ENCODE measurements at places on chromosomes 16 and 17.

- DNase-seq: no peak
These were observed 4.0 kb upstream of the TIMM22 start for GRCh38 chr17:992933-993332.

GRCh38 chr17:45423304-45423974, 9.2 kb downstream of the ARHGAP27 start:
- no peak for DNase-seq

DNA sequence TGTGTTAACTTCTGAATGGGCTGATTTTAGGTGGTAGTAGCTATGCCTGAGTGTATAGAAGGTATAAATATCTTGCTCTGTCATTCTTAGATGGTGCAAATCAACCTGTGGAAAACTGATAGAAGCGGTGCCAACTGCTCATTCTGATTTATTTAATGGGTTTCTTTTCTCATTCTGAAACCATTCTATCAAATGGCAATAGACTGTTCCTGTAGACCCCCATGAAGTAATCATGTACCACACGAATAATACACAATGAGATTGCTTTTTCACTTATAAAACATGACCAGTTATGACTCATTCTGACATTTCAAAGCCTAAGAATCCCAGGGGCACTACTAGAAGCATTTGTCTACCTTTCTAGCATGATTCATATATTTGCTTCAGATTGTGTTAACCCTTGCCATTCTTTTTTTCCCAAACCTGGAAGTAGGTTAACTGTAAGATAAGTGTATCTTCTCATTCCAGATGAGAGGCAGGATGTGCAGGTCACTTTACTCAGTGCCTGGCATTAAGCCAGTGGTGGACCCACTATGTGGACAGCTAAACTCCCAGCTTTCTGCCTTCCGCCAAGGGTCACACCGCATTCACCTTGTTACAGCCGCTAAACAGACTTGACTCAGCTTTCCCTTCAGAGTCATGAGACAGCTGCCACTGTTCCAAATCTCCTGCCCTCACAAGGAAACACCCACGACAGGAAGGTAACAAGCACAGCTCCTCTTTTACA, 16.4 kb upstream of the SLC16A11 start:
- DNase-seq: peak; percentile 75

GRCh38 chr17:42111265-42111636, 1.3 kb downstream of the DHX58 start:
- DNase-seq: no peak

GRCh38 chr16:70777973-70778406, 23.0 kb downstream of the VAC14 start:
- DNase-seq: no peak

- no peak for DNase-seq
These were observed 154.5 kb downstream of the CBLN1 start for GRCh38 chr16:49127103-49127502.

DNA sequence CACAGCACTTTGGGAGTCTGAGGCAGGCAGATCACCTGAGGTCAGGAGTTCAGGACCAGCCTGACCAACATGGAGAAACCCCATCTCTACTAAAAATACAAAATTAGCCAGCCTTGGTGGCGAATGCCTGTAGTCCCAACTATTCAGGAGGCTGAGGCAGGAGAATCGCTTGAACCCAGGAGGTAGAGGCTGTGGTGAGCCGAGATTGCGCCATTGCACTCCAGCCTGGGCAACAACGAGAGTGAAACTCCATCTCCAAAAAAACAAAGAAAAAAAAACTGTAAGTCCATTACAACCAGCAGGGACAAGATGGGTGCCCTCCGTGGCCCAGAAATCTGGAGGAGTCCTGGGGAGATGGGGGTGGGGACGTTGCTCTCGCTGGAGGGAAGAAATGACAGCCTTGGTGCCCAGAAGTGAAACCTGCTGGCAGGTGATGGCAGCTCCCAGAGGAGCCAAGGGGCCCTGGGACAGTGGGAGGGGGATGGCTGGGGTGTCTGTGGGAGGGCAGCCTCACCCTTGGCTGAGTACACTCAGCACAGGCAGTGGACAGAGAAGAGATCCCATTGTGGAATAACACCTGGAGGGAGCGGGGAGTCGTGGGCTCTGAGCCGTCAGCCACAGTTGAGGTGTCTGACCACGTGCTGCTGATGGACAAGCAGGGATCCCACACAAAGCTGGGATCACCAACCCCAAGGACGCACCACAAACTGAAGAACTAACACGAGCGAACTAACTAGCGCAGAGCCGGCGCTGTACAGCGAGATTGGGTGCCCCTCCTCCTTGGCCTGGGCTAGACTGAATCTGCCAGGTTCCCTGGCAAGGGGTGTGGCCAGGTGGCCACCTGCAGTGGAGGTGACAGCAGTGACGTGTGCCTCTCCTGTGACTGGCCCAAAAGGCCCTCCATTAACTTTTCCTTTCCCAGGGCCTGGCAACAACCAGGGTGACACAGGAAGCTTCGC, 46.9 kb upstream of the BAHCC1 start:
- DNase-seq: no peak

DNA sequence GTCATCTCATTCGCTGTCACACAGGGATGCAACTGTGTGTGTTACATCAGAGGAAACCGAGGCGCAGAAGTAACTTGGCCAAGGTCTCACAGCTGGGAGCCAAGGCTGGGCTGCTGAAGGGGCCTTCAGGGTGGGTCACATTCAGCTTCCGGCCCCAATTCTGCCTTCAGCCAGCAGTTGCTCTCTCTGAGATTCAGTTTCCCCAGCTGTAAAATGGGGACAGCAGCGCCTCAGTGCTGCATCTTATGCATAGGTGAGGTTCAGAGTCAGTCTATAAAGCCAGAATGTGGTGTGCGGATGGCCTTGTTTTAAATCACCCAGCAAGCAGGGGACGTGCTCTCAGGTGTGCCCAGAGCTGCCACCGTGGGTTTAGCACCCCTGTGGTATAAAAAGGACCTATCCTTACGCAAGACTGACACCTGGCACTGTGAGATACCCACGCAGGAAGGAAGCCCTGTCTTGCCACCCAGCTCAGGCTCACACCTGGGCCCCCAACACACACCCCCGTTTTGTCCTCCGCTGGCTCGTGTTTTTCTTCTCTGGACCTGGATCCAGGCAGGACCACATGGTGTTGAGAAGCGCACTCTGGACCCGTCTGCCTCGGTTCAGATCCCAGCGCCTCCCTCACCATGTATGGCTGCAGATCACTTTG, 94.6 kb upstream of the GSE1 start:
- no peak for DNase-seq

- no peak for DNase-seq
These were observed 1.3 kb upstream of the RDM1 start for GRCh38 chr17:35931794-35932425.

DNA sequence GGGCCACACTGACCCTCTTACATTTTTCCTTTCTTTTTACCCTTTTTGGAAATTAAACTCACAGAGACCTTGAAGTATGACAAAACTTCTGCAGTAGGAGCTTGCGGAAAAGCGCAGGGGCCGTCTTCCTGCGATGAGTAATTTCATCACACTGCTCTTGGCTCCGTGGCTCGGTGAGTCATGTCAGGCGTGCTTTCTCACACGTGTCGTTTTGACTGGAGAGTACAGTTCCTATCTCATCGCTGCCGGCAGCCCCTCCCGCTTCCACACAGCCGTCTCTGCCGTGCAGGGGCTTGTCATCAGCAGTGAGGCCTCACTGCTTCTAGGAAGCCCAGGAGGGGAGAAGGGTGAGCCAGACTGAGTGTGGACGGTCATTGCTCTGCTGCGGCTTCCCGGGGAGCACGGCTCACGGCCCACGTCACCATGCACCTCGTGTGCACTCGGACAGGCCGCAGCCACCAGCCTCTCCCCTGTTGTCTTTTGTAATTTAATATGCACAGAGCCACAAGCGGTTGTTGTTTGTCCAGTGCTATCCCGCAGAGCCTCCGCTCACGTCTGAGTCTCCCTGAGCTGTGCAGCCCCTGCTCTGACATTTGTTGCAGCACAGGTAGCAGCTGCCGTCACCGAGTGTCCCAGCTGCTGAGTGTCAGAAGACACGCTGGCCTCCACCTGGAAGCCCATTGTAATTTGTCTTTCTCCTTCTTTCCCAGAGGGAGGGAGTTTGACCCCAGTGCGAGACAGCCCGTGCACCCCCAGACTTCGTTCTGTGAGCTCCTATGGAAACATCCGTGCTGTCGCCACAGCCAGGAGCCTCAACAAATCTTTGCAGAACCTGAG, 99.4 kb upstream of the CHMP6 start:
- DNase-seq: peak; percentile 97

GRCh38 chr16:65061935-65062518, 59.8 kb downstream of the CDH11 start:
- DNase-seq: no peak

- DNase-seq: peak; percentile 71
These were observed 939 bp upstream of the WDR90 start for GRCh38 chr16:648071-648780.

DNA sequence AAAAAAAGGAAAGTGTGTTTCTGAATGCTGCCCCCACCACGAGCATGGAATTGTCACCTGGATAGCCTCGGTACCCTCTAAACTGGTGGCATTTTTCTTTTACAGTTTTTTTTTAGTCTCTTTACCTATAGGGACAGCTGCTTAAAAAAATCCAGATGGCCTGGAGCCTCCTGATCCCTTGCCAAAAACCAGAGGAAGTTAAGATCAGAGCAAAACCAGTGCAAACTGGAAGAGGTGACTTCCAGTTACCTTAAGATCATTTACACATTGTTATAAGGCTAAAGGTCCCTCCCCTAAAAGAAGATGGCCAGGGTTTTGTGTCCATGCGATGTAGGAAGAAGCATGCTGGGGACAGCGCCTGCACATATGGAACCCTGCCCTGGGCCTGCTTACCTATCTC, 3.5 kb downstream of the MEFV start:
- DNase-seq: no peak

GRCh38 chr16:87955302-87956097, 4.3 kb downstream of the BANP start:
- peak; percentile 59 for DNase-seq

- peak; percentile 21 for DNase-seq
These were observed 862 bp downstream of the ZNF232 start for GRCh38 chr17:5110816-5111215.

DNA sequence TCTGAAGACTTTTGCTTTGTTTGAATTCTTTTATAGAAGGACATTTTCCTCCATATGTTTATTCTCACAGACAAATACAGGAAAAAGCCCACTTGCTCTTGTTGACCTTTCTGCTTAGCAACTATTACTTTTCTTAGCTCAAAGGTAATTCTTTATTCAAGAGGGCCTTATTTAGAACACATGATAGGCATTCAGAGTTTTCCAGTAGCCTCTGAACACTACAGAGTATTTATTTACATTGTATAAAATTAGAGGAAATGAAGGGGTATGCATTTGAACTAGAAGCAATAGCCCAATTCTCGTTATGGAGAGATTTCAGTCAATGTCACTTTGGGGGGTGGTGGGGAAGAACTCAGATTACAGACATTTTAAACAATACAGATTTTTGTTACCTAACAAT, 581.7 kb downstream of the KCNJ2 start:
- DNase-seq: no peak

DNA sequence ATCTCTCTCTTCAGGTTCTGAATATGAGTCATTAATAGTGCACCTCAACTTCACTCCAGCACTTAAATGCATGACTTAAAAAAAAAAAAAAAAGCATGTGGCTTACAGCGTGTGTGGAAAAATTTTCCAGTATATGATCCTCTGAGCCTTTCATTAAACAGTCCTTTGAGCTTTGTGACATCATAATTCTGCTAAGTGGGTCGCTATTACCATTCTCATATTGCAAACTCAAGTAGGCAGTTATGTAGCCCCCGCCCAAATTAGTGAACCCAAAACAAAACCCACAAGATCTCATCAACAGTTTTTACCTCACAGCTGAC, 672 bp downstream of the CMTR2 start:
- no peak for DNase-seq

DNA sequence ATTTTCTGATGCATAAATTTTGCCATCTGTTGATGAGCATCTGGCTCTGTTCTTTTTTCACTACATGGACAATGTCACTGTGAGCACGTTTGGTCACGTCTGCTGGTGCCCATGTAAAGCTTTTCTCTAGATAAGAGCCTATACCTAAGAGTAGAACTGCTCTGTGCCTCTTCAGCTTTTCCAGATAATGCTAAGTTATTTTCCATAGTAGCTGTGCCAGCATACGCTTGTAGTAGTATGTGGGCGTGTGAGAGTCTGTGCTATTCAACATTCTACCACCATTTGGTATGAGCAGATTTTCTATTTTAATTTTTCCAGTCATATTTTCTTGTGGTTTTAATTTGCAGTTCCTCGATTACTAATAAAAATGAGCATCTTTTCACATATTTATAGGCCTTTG, 33.2 kb downstream of the VPS35L start:
- DNase-seq: peak; percentile 8

DNA sequence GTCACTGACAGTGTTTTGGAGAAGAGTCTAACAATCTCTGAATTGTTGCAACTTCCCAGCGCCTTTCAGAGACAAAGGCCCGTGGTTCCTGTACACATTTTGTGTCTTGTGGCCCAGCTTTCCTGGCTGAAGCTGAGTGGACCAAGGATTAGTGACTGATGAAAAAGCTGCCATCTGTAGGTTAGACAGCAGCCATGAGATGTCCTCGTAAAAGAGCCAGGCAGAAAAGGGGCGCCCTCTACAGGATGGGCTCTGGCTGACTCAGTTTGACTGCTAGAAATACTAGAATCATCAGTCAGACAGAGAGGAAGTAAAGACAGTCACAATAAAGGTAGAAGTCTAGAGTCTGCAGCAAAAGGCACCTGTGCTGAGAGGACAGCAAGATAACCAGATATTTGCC, 26.5 kb upstream of the NF1 start:
- peak; percentile 79 for DNase-seq

- no peak for DNase-seq
These were observed 30.9 kb downstream of the PAFAH1B1 start for GRCh38 chr17:2624292-2624731.

GRCh38 chr17:68853439-68853838, 101.8 kb downstream of the ABCA8 start:
- DNase-seq: no peak

- DNase-seq: peak; percentile 72
These were observed 1.1 kb upstream of the LCMT1 start for GRCh38 chr16:25110387-25110947.

- DNase-seq: no peak
These were observed 18.2 kb downstream of the PCTP start for GRCh38 chr17:55768936-55769624.

DNA sequence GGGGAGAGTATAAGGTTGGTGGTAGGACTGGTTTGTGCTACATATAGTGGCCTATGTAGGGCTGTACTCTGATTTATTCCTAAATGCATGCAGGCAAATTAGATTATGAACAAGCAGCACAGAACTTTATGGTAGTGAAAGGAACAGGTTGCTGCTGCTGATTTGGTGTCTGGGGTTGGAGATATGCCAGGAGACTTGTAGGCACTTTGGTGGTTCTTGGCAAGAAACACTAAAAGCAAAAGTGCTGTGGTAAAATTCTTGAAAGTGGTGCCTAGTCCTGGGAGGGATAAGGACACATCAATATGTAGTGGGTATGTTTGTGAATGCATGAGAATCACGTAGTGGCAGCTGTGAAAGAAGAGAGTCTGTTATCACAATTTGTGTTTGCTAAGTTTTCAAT, 2126.0 kb downstream of the TP53TG3F start:
- DNase-seq: no peak

- no peak for DNase-seq
These were observed 20.8 kb downstream of the GNA13 start for GRCh38 chr17:65035704-65036103.

Measured in activated CD4-positive, alpha-beta memory T cell treated with anti-CD3 and anti-CD28 coated beads for 36 hours (primary cell).